Fibroblast of gingiva (primary cell): ENCODE measurements at places on chromosomes 2 and 18.
A peak's percentile ranks its signal among the peaks of the same experiment; 100 is the strongest.

GRCh38 chr2:138632066-138632620 lies 130.6 kb downstream of the SPOPL start:
- peak; percentile 16 for DNase-seq

GRCh38 chr2:60100034-60100433 lies 453.4 kb downstream of the BCL11A start:
- no peak for DNase-seq

DNA sequence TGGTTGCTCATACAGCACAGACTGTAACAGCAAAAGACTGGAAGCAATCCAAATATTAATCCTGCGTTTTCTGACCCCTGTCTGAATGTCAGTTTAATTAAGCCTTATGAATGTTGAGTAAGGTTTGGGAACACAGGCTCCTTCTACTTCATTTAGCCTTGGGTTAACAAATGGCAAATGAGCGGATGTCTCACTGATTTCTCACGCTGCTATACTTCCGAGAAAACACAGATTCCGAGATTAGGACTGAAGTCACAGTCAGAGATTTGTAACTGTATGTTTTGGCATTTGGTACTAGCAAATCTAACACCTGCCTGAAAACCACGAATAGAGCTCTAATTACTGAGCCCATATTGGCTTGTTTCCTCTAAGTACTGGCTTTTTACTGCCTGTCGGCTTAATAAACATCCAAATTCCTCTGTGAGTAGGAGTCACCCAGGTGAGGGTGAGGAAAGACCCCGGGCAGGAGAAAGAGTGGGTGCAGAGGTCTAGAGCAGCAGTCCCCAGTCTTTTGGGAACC lies 10.6 kb downstream of the MC5R start:
- DNase-seq = no peak

GRCh38 chr2:156445296-156446220 lies 9.4 kb downstream of the GPD2 start:
- DNase-seq = peak; percentile 89

DNA sequence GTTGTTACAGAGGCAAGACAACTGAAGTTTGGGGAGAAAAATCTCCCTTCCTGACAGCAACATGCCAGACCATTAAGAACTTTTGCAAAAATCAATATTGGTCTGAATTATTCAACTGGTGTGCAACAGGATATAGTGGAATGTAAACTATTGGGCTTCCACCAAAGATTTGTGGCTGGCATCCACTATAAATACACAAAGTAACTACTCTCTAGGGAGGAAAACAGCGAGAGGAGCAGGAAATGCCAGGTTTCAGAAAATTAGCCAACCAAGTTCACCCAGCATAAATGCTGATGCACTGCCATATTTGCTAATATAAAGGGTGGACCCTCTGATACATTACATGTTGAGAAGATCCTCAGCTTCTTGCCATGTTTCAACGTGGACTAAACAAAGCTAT lies 267.6 kb upstream of the LYPD1 start:
- peak; percentile 2 for DNase-seq

- no peak for DNase-seq
Observed at GRCh38 chr2:68937346-68938055, 15.2 kb downstream of the GKN2 start.

GRCh38 chr18:63192885-63193349 lies 126.7 kb downstream of the BCL2 start:
- no peak for DNase-seq

DNA sequence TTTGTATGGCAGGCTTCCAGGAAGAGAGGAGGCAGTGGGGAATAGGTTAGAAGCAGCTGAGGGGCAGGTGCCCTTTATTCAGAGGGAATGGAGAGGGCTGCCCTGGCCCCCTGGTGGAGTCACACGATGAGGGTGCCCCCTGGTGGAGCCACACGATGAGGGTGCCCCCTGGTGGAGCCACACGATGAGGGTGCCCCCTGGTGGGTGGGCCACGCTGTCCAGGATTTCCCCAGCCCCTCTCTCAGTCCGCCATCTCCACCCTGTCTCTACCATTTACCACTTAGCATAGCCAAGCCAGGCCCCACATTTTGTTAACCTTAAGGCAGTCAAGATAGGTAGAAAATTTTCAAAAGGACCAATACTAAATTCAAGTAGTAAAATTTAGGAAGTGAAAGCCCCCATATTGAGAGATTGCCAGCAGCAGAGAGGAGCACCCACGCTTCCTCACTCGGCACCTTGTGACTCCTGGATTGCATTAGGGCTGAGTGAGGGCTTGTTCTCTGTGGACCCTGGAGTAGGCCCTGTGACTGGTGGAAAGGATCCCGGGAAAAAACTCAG lies 10.4 kb upstream of the FAM228A start:
- DNase-seq = no peak

GRCh38 chr2:16798472-16798871 lies 132.8 kb upstream of the CYRIA start:
- DNase-seq = no peak

- DNase-seq = peak; percentile 68
Observed at GRCh38 chr2:146874260-146874658, 970.6 kb upstream of the ACVR2A start.

DNA sequence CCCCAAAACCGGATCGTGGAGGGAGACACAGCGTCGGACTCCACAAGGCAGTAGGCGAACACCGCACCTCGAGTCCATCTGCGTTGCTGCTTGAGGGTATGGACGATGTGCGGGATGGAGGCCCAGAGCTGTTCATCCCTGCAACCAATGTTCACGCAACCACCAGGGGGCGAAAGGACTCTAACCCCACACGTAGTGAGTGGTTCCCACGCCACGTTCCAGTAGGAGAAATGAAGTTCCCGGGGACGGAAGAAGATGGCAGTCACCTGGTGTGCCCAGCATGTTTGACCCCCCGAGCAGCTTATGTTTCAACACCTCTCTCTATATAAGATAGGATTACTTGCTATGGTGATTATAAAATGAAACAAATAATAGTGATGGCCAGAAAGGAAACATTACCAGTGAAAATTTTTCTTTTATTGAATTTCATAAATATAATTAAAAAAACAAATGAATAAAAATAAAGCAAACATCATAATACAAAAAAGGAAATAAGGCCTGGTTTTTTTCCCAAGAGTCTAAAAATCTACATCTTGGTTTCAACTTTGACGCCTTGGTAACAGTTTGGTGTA lies 184.3 kb downstream of the SH3BP4 start:
- DNase-seq = peak; percentile 77

DNA sequence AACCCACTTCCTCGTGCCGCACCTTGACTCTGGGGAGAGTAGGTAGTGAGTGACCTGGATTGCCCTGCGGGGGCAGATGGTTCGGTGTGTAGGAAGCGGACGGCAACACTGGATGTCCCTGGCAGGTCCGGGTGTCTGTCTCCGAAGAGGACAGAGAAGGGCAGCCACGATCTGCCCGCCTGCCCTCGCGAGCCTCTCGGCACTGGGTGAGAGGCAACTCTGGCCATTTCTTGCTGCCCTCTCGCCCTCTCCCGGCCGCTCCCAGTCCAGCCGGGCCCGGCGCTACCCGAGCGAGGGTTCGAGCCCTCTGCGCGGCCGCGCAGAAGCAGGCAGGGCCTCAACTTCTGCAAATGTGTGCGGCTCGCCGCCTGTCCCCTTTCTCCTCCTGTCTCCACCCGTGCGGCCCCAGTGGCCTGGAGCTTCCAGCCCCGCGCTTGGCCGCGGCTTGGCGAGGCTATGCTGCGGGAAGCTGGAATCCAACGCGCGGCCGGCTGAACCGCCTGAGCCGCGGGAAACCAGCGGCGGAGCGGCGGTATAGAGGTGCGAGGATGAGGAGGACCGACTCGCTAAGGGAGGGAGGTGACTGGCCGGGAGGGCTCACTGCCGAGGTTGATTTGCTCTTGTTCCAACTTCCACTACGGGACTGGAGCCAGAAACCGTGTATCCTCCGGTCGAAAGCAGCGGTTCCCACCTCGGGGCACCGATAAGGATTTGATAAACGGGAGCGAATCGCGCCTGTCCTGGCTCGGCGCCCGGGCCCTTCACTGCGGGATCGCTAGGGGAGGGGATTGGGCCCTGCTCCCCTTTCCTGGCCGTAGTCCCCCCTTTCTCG lies 1.5 kb downstream of the EPAS1 start:
- peak; percentile 56 for DNase-seq

- DNase-seq = no peak
Observed at GRCh38 chr18:65380986-65381385, 369.8 kb upstream of the CDH7 start.

DNA sequence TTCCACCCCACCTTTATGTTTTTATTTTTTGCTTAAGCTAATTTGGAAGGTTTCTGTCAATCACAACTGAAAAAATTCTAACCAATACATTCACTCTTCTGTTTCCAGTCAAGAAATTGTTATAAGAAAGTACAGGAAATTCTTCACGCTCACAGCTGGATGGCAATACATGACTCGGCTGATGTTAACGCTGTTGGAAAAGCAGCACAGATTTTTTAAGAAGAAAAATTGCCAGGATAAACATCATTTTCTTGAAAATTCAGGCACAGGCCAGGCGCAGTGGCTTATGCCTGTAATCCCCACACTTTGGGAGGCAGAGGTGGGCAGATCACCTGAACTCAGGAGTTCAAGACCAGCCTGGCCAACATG lies 46.1 kb downstream of the STPG4 start:
- DNase-seq = no peak

GRCh38 chr2:113181258-113182051 lies 7.7 kb downstream of the PSD4 start:
- no peak for DNase-seq

GRCh38 chr2:224208007-224208406 lies 168.9 kb upstream of the SERPINE2 start:
- DNase-seq = no peak

DNA sequence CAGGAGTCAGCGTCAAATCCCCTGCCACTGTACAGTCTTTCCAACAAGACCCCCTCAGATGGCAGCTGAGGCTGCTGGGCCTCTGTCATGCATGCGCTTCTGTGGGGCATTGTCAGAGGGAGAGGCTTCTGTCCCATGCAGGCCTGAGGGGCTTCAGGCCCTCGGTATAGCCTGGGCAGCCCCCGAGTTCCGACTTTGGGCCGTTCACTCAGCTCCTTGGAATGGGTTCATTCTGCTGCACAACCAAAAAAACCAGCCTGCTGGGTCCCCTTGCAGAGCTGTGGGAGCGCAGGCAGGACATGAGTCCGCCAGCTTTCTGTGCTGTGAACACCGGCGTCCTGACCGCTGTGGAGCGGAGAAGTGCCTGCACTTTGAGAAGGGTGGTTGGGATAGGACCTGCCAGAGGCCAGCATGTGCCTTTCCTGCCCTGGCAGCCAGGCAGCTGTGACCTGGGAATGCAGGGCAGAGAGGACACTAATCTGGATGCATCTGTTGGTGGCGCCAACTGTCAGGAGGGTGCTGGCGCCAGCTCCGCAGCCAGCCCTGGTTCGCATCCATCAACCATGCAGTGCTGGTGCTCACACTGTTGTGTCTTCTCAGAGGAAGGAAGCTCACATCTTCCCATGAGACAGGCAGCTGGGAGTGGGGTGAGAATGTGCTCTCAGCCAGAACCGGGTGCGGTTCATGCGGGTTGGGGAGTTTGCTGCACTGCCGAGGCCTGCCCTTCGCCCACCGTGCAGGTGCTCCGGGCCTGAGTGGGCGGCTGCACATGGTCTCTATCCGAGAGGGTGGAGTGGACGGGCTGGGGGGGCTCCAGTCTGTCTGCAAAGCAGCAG lies 14.3 kb downstream of the ARHGEF4 start:
- no peak for DNase-seq

GRCh38 chr2:86054535-86055082 lies 51.1 kb downstream of the POLR1A start:
- peak; percentile 65 for DNase-seq

DNA sequence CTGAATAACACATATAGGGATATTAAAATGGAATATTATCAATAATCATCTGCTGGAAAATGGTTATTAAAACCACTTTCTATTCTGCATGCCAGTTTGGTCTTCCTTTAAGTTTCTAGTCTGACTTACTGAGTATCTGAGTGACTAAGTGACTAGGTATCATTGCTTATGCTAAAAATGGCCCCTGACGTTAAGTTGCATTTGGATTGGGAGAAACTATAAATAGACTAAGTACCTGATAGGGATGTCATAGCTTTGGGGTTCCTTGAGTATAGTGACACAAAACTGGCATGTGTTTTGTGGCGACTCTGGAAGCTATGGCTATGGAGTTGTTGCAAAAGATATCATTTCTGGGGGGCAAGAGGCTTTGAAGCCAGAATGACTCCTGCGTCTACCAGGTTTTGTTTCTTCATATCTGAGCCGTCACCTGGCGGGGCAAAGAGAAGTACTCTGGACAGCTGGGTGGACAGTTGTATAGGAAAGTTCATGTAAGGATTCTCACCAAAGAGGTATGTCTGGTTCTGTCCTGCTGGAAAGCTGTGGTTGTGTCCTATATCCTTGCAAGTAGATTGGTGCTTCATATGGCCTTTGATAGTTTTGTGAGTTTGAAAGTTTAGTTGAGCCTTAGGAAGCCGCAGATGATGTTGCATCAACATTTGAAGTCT lies 17.9 kb downstream of the ITGAV start:
- DNase-seq = no peak

- peak; percentile 47 for DNase-seq
Observed at GRCh38 chr2:32772638-32773447, 145.0 kb downstream of the TTC27 start.

- no peak for DNase-seq
Observed at GRCh38 chr2:239753401-239753837, 271.7 kb downstream of the NDUFA10 start.

- DNase-seq = no peak
Observed at GRCh38 chr18:54279477-54280219, 10.3 kb downstream of the POLI start.

GRCh38 chr2:150088538-150088937 lies 398.9 kb downstream of the RND3 start:
- no peak for DNase-seq

DNA sequence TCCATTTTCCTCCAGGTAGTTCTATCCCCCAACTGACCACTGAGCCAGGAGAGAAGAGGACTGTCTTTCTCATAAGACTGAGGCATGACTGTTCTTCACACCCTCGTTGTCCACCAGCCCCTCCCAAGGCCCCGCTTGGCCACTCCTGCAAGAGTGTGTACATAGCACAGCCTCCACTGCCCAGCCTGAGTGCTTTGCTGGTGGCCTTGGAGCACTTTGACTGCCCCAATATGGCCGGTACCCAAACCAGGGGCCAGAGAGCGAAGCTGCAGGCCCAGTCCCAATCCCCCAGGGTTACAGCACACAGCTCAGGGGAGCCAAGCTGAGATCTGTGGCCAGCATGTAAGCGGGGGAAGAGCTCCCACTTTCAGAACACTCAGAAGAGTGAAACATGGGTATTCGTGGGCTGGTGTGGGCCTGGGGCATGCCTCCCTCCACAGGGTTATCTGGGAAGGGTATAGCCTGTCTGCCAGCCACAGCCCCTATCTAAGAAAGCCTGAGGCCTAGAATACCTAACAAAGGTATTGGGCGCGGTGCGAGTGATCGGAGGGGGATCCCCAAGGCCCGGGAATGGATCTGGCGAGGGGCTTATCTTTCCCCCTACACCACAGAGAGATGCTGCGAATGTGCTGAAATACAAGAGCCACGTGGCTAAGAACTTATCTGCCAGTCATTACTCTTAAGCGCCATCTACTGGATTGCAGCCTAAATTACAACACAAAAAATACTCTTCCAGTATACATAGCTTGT lies 163.8 kb downstream of the WDPCP start:
- peak; percentile 9 for DNase-seq
